ENCODE measurements at places on chromosomes 7 and 10.

GRCh38 chr10:47282657-47283018, 17.4 kb upstream of the GDF10 start:
- no peak for DNase-seq

DNA sequence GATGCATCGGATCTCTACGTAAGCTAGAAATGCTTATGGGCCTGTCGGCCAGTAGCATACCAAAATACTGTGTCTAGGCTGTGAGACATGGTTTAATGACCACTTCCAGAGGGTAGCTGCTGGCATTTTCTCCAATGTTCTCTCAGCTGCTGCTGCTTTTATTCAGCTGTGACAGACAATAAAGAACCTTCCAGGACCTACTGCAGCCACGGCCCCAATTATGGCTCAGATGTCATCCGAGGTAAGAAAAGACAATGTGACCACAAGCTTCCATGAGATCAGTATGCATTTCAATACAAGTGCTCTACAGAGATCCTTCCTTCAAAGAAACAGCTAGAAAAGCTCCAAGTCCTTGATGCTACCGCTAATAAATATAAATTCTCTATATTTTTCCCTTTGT, 256.2 kb downstream of the SDHAF3 start:
- no peak for DNase-seq

DNA sequence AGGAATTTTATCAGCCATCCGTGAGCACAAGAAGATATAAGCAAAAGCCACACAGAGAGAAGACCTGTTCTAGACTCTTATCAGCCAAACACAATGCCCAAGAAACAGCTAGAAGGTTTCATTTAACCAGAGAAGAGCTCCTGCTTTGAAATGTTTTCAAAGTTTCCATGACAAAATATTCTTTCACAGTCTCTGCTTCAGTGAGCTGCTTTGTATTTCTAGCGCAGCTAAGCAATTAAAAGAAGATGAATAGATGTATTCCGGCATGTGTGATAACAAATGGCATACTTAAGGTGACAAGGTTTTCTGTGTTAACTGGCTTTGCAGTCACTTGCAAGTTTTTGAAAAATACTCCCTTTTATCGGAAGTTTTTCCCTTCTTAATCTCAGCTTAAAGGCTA, 78.9 kb upstream of the NXPH1 start:
- DNase-seq = no peak

- no peak for DNase-seq
Measured at GRCh38 chr10:7786430-7786829, 1.4 kb downstream of the KIN start.

GRCh38 chr7:22654831-22655230, 72.2 kb upstream of the IL6 start:
- no peak for DNase-seq

- no peak for DNase-seq
Measured at GRCh38 chr7:32428546-32428945, 61.6 kb downstream of the LSM5 start.

DNA sequence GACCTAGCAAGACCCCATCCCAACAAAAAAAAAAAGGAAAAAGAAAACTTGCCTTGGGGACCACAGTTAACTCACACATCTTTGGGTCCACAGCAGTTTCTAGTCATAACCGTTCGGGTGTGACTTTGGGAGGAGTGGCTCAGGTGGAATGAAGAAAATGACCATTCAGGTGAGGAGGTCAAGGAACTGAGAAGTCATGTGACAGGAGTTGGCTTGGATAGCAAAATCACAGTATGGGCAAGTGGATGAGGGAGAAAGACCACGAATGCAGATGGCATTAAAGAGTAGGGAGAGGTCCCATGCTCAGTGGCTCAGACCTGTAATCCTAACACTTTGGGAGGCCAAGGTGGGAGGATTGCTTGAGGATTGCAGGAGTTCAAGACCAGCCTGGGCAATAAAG, 17.1 kb upstream of the CNOT4 start:
- no peak for DNase-seq

DNA sequence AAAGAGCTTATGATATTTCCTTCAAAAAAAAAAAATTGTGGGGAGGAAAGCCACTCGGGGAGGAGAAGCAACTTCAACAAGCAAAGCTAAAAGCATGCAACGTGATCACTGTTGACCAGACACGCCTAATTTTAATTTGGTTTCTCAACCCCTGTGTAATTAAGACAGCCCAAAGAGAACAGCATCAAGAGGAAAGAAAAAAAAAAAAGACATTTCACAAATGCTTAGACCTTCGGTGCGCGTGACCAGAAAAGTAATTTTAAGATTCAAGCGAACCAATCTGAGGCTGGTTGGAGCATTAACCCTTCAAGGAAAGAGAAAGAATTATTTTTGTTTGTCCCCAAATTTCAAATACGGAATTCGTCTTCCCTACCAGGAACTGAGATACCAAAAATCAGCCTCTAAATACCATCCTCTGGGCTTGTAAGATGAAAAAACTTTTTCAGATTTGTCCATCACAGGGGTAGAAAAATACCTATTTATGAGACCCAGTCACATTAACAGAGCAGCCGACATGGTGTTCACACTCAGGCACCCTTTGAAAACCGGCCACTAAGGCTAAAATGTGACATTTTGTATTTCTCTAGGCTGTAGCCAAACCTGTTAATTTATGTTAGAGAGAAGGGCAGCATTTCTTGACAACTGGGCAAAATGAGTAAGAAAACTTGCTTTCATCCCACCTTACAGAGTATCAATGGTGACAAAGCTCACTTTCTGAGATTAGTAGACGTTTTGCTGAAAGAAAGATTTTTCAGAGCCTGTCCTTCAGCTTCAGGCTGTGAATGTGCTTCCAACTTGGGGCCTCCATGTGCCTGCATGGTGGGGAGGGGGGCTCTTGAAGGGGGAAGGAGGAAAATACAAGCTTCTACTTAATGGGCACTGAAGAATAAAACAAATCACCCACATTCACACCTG, 179.9 kb upstream of the KLF14 start:
- no peak for DNase-seq

DNA sequence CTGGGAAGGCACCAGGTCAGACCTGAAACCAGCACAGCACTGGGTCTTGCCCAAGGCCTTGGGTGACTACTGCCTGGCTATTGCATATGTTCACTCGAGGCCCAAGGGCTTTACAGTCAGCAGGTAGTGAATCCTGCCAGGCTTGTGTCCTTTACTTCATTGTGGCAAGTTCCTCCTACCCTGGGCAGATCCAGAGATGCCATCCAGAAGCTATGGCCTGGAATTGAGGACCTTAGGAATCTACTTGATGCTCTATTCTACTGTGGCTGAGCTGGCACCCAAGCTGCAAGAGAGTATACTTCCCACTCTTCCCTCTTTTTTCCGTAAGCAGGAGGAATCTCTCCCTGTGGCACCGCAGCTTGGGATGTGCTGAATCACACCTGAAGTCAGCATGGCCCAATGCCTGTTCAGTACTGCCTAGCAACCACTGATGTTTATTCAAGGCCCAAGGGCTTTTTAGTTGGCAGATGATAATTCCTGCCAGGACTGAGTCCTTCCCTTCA, 246.7 kb upstream of the CTBP2 start:
- no peak for DNase-seq

DNA sequence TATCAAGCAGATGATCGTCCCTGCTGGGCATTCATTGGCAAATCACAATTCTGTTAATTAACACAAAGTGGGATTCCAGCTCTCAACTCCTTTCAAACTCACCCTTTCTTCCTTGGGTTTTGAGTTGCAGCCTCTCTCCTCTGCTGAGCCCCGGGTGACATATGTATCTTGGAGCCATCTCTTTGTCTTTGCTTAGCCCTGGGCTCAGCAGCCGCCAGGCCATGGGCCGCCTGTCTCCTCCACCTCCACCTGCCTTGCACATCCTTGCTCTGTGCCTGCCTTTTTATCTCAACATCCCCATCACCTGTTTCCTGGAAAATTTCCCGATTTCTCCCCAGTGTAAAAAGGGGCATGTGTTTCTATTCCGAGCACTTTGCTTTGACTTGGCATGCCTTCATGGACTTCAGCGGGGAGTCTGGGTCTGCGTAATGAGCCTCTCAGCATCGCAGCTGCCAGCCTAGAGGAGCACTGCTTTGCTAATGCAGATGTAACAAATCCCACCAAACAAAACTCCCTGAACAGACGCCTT, 141.3 kb upstream of the AGK start:
- DNase-seq = no peak

DNA sequence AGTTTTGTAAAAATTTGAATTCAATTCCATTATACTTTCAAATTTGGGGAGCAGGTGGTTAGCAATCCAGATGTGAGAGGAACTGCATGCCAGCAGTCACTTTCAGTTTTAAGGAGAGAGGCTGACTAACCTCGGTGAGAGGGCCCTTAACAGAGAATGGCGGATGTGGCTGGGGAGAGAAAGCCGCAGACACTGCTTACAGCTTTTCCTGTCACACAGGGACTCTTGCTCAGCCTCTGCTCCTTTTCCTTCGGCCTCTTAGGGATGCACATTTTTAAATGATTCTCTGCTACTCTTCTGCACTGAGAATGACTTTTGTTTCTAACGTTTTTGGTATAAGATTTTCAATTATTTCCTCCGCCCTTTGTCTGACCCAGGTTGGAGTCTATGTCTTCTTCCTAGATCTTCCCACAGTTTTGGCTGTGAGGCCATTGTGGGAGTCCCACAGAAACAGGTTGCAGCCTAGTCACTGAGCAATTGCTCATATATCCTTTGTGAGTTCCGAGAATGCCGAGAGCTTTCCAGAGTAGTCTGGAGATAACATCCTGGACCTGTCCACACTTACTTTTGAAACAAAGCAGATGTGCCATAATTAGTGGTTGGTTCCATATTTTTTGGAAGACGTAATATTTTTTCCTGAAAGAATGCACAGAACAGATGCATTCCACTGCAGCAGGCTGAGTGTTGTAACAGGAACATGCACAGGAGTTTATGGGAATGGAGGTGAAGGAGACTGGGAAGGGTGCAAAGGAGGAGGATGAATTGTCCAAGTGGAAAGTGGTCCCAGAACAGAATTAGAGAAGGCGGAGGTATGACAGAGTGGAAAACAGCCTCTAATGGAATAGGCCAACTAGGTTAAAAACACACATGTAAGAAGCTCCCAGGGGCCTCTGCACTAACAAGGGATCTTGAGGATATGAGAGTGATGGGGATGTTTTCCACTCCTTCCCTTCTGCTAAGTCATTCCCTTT, 168.0 kb upstream of the ZNF32 start:
- no peak for DNase-seq

DNA sequence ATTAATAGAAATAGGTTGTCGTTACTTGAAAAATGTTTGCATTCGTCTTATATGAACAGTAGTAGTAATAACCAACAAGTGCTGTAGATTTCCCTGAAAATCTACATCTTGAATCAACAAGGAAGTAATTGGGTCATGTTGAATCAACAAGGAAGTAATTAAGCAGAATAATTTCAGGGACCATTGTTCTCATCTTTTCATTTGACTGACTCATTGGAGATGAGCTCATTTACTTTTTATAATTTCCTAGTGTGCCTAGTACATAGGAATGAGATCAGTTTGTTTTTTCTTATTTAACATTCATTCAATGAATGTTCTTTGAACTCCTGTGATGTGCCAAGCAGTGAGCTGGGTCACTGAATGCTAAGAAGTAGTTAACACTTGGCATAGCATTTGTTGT, 8.2 kb downstream of the CLDN12 start:
- DNase-seq = no peak

- no peak for DNase-seq
Measured at GRCh38 chr10:5550621-5551530, 26.1 kb downstream of the CALML3 start.

DNA sequence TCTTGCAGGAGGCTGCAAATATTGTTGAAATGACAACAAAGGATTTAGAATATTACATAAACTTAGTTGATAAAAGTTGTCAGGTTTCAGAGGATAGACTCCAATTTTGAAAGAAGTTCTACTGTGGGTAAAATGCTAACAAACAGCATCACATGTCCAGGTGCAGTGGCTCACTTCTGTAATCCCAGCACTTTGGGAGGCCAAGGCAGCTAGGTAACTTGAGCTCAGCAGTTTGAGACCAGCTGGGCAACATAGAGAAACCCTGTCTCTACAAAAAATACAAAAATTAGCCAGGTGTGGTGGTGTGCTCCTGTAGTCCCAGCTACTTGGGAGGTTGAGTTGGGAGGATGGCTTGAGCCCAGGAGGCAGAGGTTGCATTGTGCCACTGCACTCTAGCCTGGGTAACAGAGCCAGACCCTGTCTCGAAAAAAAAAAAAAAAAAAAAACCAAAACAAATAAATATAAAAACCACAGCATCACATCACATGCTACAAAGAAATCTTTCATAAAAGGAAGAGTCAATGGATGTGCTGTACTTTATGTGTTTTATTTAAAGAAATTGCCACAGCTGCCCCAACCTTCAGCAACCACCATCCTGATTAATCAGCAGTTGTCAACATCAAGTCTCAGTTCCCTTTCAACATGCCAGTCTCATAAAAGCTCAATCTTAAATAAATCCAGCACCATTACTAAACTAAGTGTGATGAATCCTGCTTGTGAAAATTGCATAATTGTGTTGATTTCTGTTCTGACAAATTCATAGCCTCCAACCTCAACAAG, 83.2 kb upstream of the MBL2 start:
- no peak for DNase-seq

DNA sequence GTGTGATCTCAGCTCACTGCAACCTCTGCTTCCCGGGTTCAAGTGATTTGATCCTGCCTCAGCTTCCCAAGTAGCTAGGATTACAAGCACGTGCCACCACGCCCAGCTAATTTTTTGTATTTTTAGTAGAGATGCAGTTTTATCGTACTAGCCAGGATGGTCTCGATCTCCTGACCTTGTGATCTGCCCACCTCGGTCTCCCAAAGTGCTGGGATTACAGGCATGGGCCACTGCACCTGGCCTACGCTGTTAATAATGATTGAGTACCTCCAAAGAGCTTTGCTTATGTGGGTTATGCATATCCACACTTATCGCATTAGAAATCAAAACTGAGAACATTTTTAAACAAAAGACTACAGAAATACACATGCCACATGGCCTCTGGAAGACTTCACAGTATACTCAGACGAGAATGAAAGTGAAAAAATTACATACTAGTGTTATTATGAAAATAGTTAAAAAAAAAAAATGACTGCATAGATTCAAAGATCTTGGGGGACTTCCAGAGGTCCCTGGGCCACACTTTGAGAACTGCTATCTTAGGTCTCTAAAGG, 25.4 kb downstream of the RPP38 start:
- DNase-seq = no peak

DNA sequence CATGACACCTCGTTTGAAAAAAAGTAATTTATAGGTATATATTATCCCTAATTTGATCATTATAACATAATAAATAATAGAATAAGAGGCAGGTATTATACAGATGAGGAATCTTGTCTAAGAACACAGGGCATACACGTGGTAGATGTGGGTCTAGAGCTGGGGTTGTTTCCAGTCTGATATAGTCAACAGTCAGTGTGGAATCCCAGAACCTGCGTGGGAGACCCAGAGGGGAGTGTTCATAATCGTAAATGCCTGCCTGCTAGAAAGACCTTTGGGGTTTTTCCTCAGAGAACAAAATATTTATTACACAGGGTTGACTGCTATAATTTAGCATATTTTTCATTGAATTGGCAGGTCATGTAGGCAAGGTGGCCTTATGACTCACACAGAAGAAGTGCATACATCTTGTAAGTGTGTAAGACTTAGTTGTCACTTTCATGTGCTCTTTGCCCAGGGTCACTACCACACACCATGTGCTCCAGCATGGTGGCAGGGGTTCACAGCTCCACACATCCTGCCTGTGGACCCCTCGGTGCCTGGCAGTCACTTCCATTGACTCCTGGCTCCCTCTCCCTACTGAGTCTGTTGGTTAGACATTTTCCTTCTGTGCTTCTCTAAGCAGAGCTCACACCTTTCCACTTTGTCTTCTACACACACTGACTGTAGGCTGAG, 94.9 kb upstream of the IKZF1 start:
- no peak for DNase-seq

All from hematopoietic multipotent progenitor cell treated with erythropoietin and hydrocortisone succinate and interleukin-3 and kit ligand, for 17 days (in vitro differentiated cells).